ENCODE measurements at places on chromosomes 1 and 21.

GRCh38 chr1:169235568-169235967 is 129.1 kb downstream of the ATP1B1 start:
- no peak for DNase-seq

DNA sequence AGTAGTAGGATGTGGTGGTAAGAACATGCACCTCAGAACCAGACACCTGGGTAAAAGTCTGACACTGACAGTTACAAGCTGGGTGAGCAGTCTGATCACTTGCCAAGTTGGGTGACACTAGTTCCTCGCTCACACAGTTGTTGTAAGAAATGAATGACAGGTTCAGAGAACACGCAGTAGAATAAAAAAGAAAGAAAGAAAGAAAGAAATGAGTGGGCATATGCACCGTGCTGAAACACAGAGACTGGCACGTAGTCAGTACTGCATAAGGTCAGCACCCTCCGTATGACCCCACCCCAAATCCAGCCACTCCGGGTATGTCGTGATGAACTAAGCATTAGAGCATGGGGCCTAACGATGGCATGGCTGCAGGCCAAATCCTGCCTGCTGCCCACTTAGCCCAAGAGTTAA is 90.6 kb downstream of the GLUL start:
- DNase-seq = no peak

GRCh38 chr1:97350662-97351061 is 570.2 kb downstream of the DPYD start:
- no peak for DNase-seq

DNA sequence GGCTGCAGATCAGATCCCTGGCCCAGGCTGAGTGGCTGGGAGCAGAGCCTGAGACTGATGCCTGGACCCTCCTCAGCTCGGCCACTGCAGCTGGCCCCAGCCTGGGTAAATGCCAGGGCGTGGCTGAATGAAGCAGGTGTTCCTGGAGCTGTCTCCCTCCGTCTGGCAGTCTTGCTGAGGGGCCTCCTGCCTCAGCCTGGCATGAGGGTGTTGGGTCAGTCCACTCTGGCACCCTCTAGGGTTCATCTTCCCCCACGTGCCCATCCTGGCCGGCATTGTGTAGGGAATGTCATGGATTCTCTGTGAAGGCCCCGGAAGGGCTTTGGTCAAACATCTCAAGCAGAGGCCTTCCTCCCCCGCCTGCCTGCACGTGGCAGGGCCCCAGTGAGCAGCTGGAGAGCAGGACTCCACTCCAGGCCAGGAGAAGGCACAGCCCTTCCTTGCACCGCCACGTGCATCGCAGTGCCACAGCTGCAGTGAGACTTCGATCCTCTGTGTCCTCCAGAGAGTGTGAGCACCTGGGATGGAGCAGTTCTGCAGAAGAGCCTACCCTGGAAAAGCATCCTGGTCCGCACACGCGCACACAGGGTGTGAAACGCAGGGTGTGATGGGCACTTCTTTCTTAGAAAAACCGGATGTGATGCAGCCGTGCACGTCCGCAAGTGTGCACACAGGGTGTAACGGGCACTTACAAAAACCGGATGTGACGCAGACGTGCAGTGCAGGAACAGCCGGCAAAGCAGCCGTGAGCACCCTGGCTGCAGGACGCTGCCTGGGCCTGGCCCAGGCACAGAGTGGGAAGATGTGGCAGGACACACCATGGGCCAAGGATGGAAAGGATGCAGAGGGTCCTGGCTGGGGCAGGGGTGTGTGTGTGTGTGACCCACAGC is 4.6 kb upstream of the KRTAP10-4 start:
- DNase-seq = no peak

Data from stimulated activated CD4-positive, alpha-beta T cell treated with anti-CD3 and anti-CD28 coated beads, TNF-alpha, amount 100 ng/mL, for 1 hour (primary cell).